Stimulated activated CD4-positive, alpha-beta T cell treated with anti-CD3 and anti-CD28 coated beads, Interleukin-12 subunit alpha, Interleukin-12 subunit beta, amount 100 ng/mL, for 48 hours (primary cell): ENCODE measurements at places on chromosomes 6 and 20.

GRCh38 chr6:132675002-132675401 lies 16.0 kb upstream of the TAAR1 start:
- no peak for DNase-seq

GRCh38 chr20:17943343-17943742 lies 25.3 kb downstream of the SNX5 start:
- no peak for DNase-seq

- no peak for DNase-seq
These were observed 280.0 kb downstream of the SOX4 start for GRCh38 chr6:21873562-21873961.

GRCh38 chr20:36331209-36331608 lies 25.1 kb downstream of the DLGAP4 start:
- DNase-seq, result no peak

GRCh38 chr6:97231911-97232310 lies 51.1 kb downstream of the MMS22L start:
- no peak for DNase-seq

DNA sequence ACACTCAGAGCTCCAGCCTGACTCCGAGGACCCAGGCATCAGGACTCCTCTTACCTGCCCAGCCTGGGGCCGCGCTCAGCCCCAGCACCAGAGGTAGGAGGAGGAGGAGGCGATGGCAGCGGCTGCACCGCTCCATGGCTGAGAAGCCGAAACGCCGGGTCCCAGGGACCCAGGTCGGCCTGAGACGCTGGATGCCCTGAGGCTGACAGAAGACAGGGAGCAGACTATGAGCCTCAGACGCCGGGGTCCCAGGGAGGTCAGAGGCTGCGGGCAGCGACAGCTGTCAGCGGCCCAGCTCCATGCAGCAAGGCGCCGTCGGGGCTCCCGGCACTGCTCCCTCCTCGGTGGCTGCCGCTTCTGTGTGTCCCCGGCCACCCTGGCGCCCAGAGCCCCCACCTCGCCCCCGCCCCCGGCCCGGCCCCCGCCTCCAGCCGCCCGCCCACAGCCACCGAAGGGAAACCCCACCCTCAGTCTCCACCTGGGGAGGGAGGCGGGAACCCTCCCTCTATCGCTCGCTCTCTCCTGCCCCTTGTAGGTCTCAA lies at the start of gene COL11A2:
Gene COL11A2, minus strand, starts transcription at position 363 of the 542 bp plus-strand sequence. Its CDS starts 227 bp downstream, at position 136.
- DNase-seq, result no peak

DNA sequence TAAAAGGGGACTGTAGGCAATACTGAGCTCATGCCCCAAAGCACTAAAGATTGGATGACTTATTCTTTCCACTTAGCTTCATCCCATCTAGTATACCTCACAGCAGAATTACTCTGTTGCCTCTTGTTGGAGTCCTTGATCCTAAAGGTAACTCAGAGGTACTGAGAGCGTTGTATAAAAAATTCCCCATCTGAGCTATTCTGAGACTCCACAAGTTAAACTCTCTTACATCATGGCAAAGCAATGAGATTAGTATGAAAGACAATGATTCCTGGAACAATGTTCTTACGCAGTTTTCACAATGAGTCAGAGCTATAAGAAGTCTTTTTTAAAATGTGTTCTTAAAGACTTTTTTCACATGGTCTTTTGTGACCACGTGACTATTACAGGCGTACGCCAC lies 370.1 kb downstream of the ADGRB3 start:
- DNase-seq, result no peak

DNA sequence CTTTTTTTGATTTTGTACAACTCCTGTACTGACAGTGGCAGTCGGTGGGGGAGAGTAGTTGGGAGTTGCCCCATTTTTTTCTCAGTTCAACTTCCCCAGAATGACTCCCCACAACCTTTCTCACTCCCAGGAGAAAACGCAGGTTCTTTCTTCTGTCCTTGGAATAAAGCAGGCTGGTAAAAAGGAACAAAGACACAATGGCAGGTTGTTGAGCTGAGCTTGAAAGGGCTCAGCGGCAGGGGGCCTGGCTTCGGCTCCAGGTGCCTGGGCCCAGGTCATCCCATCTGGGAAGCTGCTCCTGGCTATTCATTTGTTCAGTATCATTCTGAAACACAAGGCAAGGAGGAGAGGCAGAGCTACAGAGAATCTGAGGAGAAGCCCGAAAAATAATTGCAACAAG lies 46.2 kb downstream of the PROKR2 start:
- DNase-seq, result no peak

- DNase-seq, result no peak
These were observed 536.9 kb upstream of the CDH4 start for GRCh38 chr20:60715172-60715571.

DNA sequence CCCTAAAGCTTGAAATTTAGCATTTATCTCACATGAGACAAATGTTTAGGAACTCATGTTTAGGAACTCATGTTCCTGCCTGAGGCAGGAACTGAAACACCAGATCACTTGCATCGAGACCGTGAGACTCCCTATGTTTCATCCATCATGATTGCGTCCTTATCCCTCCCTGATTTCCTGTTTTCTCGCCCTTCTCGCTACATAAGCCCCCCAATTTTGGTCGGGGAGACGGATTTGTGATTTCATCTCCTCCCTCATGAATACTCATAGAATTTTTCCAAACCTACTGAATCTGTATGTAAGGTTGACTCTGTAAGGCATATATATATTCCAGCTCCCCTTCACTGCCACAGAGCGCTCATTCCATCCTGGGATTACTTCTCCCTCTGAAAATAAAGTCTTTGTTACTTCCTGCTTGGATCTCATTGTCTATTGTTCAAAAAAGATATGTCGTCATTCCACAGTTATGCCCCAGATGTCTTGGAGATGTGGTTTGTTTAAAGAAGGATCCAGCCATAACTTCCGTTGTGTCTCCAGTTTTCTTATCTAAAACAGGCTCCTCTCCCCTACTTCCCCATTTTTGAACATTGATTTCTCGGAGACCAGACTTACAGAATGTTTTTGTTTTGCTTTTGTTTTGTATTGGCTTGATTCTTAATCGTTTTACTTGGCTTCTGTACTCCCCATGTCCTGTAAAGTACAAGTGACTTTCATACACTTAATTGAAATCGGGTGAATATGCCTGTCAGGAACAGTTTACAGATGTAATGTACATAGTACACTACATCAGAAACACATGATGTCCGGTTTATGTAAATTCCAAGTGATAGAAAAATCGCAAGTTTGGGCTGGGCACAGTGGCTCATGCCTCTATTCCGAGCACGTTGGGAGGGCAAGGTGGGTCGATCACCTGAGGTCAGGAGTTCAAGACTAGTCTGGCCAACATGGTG lies 118.7 kb downstream of the HFE start:
- DNase-seq, result no peak

DNA sequence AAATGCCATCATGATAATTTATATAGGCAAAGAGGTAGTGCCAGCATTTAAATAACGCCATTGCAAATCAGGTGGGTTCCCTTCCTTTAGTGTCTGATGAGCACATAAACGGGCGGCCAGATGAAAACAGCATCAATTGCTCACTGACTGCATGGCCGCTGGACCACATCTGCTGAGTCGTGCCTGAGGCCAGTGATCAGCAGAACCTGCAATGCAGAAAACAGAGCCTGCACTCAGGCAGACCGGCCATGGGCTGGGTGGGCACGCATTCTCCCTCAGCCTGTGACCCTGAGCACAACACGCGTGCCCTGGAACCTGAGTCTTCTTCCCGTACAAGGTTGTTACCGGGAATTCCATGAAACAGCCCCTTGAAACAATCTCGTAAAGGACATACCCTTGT lies 144.0 kb upstream of the THBS2 start:
- DNase-seq, result no peak

DNA sequence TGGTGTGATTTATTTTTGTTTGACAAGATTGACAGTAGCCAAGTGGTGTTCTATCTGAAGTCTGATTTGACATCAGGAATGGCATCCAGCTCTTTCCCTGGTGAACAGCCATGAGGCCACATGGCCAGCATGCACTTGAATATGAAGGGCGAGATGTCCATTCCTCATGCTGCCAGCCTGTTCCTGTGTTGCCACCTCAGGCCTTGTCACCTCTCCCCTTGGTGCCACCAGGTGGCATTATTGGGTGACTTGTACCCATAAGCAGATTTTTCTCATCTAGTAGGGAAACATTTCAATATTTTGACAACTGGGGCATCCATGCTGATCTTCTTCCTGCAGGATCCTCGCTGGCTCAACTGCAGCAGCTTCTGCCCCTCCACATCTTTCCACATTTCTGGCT lies 199.1 kb downstream of the ERMARD start:
- no peak for DNase-seq

GRCh38 chr6:52365866-52366540 lies 4.1 kb downstream of the PAQR8 start:
- no peak for DNase-seq

DNA sequence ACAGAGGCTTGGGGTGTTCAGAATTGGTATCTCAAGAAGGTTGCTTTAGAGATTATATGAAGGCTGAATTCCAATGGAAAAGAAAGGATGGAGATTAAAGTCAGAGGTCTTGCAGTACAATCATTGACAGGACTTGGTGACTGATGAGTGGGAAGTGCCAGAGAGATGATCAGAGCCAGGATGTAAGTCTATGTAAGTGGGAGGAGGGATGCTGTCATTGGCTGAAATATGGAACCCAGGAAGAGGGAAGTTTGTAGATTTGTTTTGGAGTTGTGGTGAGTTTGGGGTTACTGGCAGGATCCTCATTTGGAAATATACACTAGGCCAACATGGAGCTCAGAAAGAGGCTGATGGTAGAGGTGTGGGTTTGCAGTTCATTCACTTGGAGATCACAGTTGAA lies 23.8 kb upstream of the TNFAIP3 start:
- DNase-seq, result no peak
